Activated CD8-positive, alpha-beta memory T cell treated with anti-CD3 and anti-CD28 coated beads, Interleukin-2, amount 50 U/mL, for 4 hours (primary cell): ENCODE measurements at places on chromosomes 5 and 9.

GRCh38 chr9:120480707-120481106, 99.3 kb downstream of the CDK5RAP2 start:
- DNase-seq, result no peak

DNA sequence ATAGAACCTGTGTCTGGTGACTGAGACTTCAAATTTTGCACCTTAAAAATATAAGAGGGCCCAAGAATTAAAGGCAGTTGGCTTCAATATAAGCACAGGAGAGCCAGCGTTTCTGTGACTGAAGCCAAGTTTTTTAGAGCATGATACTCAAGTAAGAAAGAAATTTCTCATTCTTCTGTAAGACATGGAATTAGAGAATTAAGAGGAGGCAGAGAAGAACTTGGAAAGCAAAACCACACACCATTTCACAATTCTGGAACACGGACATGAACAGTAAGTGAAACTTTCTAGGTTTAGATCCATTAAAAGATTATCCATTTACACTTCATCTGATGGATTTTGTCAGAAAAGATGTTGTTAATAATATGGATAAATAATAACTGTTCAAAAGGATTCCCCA, 8.9 kb upstream of the AGXT2 start:
- DNase-seq, result no peak

DNA sequence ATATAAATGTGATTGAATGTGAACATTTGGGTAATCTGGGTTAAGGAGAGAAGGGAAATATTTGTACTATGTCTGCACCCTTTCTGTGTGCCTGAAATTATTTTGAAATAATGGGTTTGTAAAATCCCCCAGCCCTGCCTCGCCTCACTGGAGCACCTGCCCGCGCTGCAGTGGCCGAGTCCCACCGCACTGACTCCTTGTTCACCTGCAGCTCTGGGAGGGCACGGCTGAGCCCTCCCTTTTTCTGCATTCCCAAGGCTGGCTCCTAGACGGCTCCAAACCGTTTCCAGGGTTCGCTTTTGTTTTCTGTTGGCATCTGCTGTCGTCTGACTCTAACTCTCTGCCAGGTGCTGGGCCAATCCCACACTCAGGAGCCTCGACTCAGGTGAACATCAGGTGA, 17.6 kb upstream of the PPP1R26 start:
- DNase-seq, result no peak

DNA sequence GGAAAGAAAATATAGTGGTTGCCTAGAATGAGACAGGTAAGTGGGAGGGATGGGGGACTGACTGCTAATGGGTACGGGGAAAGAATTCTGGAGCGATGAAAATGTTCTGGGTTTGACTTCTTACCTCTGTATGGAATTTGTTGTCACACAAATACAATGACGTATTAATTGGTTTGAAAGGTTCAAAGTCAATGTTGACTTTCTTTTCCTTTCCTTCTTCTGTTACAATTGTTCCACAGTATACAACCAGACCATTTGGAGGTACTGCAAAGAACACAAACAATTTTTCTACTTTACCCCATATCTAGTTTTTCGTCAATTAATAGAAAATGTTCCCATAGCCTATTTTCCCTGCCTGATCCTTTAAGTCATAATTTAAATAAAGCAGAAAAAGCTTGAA, 25.6 kb downstream of the ETF1 start:
- DNase-seq, result no peak

- no peak for DNase-seq
These were observed 103.3 kb downstream of the DIRAS2 start for GRCh38 chr9:90539286-90539685.

DNA sequence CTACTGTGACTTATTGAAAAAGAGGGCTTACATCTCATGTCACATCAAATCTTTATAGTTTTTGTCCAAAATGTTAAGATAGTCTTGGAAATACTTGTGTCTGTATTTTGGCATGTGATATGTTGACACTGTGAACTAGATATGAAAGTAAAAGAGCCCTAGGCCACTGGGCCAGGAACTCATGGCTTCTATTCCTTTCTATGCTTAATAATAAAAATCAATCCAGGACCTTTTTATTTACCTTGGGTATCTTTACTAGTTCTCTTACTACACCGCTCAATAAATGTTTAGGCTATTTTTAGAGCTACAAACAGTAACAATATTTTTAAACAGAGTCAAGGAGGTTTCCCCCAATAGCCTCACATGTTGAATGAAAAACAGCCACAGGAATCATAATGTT, 348.6 kb upstream of the SLC24A2 start:
- no peak for DNase-seq
